Stimulated activated CD8-positive, alpha-beta memory T cell treated with anti-CD3 and anti-CD28 coated beads, Interleukin-4, amount 100 ng/mL, for 4 hours (primary cell): ENCODE measurements at places on chromosomes 12 and 14.

DNA sequence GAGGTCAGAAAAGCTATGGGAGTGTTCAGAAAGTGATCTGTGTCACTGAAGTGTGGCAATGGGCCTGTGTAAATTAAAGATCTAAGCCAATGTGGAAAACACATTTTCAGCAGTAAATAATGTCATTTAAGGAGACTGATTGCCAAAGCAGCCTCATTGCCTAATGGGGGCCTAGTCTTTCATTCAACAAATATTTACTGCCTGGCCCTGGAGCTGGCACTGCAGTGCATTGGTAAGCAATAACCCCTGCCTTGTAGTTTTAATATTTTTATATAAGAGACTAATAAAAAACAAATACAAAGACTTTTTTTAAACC lies 326.6 kb downstream of the BTG1 start:
- no peak for DNase-seq

GRCh38 chr12:53963434-53964314 lies 9.0 kb downstream of the HOXC12 start:
- DNase-seq, result no peak

DNA sequence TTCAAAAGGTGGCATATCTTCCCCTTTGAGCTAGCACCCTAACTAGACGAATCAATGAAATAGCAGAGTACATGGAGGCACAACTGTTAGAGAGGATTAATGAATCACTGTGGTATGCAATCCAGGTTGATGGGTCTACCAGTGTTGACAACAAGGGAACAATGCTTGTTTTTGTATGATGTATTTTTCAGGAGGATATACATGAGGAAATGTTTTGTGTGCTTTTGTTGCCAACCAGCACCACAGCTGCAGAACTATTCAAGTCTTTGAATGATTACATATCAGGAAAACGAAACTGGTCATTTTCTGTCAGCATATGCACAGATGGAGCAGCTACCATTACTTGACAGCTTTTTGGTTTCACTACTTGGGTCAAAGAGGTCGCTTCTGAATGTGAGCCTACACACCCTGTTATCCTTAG lies 142.6 kb downstream of the GPHN start:
- DNase-seq, result no peak

DNA sequence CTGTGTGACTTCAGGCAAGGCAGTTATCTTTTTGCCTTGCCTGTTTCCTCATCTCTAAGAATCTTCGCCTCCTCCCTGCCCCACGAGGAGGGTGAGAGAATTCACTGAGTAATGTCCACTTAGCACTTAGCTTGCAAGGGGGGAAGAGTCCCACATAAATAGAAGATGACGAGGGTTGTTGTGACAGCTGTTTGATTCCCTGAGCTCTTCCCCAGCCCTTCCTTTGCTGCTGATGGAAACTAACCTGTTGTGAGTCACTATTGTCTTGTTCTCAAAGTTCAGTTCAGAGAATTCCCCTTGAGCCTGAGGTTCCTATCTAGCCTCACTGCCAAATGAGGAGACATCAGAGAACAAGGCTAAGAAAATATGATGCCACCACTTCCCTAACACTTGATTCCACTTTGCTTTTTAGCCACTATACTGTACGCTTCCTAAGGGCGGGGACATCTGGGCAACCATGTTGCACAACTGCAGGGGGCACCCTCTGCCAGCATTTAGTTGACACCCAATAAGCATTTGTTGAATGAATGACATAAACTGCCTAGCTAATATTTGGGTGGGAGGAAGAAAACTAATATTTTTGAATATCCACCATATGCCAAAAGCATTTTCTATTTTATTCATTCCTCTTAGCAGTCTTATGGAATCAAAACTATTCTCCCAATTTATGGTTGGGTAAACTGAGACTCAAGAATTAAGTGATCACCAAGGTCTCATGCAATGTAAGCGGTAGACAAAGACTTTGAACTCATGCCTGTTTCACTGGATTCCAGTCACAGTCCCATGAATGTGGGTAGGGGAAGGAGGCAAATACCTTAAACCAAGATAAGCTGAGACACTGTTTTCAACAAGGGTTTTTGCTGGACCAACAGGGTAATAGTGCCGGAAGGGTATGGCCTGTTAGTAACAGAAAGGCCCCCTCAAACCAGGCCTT lies 77.6 kb downstream of the ZFP36L1 start:
- no peak for DNase-seq

DNA sequence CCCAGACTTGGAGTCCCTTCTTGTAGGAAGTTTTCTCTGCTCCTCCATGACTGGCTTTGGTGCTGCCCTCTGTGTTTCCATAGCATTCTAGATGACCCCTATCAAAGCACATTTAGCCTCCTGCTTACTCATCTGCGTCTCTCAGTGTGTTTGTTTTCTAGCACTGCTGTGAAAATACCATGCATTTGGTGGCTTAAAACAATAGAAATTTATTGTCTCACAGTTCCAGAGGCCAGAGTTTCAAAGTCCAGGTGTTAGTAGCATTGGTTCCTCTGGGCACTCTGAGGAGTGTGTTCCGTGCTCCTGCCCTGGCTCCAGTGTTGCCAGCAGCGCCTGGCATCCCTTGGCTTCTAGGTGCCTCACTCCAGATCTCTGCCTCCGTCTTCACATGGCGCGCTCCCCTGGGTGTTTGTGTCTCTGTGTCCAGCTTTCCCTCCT lies 86.1 kb downstream of the CACNA1C start:
- DNase-seq, result no peak
